GM13977 (cell line): ENCODE measurements at places on chromosomes 5 and 9.

DNA sequence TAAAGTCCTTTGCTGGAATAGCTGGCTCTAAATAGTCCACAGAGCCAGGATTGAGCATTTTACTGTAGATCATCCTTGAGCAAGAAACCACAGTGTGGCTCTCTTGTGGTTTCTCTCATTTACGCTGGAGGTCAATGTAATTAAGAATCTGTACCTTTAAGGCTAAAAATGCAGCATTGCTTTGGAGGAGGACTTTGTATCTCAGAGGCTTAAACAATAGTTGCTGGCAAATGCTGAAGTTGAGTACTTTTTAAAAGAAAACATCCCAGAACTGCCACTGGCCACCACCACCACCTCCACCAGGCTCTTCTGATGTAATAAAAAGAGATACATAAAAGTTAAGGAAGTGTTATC is 177.3 kb upstream of the ADAMTSL1 start:
- DNase-seq = no peak

DNA sequence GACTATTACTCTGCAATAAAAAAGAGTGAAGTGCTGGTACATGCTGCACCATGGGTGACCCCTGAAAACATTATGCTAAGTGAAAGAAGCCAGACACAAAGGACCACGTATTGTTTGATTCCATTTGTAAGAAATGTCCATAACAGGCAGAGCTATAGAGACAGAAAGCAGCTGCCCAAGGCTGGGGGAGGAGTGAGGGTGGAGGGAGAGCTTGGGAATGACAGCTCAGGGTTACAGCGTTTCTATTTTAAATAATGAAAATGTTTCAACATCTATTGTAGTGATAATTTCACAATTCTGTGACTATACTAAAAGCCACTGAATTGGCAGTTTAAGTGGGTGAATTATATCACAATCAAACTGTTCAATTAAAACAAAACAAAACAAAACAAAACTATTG is 81.7 kb downstream of the MYO10 start:
- DNase-seq = no peak

DNA sequence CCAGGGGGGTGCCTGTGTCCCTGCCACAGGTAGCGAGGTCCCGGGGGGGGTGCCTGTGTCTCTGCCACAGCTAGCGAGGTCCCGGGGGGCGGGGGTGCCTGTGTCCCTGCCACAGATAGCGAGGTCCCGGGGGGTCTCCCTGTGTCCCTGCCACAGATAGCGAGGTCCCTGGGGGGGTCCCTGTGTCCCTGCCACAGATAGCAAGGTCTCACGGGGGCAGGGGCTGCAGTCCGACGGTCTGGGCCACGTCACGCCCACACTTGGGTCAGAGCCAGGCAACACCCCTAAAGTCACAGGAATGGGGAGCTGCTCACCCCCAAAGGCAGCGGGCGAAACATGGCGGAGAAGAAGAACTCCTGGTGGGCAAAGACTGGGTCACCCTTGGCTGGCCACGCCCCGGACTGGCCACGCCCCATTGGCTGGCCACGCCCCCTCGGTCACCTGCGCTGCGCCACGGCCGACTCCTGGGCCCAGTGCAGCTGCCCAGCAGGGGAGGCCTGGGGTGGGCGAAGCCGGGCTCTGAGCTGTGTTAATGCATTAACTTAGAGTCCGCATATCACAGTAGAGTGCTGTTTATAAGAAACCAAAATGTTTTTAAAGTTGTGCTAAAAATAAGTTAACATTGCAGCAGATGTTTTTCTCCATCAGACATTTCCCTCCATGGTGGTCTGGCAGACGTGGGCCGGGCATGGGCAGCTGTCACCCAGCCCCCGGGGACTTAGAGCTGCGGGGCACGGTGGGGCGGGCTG is 7.0 kb downstream of the NOXA1 start:
- peak; percentile 81 for DNase-seq

- DNase-seq = no peak
These were observed 4.7 kb downstream of the ZFAND5 start for GRCh38 chr9:72360324-72360723.

GRCh38 chr5:124936626-124936933 is 190.1 kb upstream of the ZNF608 start:
- DNase-seq = peak; percentile 29

- DNase-seq = peak; percentile 59
These were observed 24.3 kb upstream of the POMT1 start for GRCh38 chr9:131478421-131478868.

DNA sequence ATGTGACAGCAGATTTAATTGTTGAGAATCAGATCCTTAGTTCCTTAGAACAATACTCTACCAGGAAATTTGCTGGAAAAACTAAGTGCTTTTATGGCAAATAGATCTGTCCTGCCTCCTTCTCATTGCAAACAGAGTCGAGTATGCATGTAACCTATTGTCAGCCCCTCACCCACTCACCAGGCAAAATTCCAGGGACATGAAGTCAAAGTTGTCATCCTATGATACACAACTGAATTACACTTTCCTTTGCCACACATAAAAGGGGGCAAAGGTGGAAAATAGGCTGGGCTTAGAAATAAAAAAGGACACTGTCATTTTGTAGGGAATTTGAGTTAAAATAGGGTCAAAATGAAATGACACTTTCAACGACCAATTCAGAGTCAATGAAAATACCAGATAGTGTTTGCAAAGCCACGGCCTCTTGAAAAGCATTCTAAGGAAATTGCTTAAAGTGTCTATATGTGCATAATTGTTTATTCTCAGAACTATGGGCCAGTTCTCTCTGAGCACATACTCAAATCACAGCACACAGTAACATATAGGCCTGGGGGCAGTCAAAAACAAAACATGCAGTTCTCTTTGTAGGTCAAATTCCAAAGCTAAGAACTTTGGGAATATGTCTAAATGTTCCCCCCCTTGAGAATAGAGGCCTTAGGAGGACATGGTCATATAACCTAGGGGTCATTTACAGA is 452.8 kb downstream of the NFIB start:
- no peak for DNase-seq

GRCh38 chr5:134462761-134463160 is 51.1 kb upstream of the CDKN2AIPNL start:
- DNase-seq = no peak

GRCh38 chr5:134175921-134176510 is 734 bp downstream of the SKP1 start:
- DNase-seq = peak; percentile 20

DNA sequence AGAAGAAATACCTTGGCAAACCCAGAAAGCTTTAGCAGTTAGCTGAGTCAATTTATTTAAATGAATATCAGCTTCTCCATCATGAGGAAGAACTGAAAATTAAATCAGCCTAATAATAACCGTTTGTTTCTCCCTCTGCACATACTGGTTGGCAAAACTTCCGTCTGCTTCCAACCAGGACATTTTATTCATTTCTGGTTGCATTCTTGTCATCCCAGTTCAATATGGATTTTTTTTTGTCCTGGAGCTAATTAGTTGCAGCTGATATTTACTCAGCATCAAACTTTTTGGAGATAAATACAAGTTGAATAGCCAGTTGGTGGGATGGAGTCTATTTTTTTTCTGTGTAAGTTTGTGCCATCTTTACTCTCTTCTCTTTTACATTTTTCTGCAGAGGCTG is 126.5 kb upstream of the GDNF start:
- DNase-seq = no peak

DNA sequence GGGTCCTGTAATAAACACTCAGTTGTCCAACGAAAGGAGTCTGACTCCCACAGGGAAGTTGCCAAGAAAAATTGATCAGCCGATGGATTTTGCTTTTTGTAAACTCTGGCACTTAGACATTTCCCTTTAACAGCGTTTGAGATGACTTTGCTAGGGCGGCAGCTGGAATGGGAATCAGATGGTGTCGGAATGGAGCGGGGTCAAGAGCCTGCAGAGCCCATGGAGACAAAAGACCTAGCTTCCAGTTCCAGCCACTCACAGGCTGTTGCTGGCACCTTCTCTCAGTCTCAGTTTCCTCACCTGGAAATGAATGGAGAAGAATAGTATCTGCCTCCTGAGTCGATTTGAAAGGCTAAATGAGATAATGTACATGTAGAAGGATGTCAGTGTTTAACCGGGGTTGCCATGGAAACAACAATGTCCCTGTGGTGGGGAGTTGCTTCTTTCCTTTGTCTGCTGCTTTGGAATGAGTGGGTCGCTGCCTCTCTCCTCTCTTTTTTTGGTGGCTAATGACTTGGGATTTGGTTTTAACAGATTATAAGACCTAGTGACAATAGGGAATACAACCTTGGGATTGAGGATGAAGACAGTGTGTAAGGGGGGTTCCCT is 137.4 kb downstream of the GAS1 start:
- DNase-seq = no peak
